ENCODE measurements at places on chromosomes 2 and 18. TPM values are rescaled to one million over a fixed set of nuclear protein-coding genes. Genes with fewer than 3 reads are reported as not detected.

Gene SPAG16
- 8.2 TPM for total RNA-seq

Gene FAM124B
- 0.31 TPM for total RNA-seq

Gene TMEFF2
- not detected for total RNA-seq

Gene CD8B2
- 0.62 TPM for total RNA-seq

Gene G6PC2
- not detected for total RNA-seq

Gene CPS1
- total RNA-seq, result 3.3 TPM

Gene NT5DC4
- total RNA-seq, result 1.2 TPM

Gene LIMS4
- 0.17 TPM for total RNA-seq

Gene ANKRD29
- not detected for total RNA-seq

Gene ADAM23
- 2.4 TPM for total RNA-seq

Gene EIF2AK3
- 21.6 TPM for total RNA-seq

Gene PLA2R1
- not detected for total RNA-seq

Gene LBX2
- 1.2 TPM for total RNA-seq

Gene ADCYAP1
- not detected for total RNA-seq

Gene SPR
- total RNA-seq, result 0.65 TPM

Gene ARHGAP25
- 38.3 TPM for total RNA-seq

Gene LAMA1
- total RNA-seq, result not detected

Gene GPR75
- total RNA-seq, result 1.2 TPM

Gene CBLN2
- total RNA-seq, result not detected
